GM12878 (cell line): ENCODE measurements at places on chromosomes 5 and 9.

DNA sequence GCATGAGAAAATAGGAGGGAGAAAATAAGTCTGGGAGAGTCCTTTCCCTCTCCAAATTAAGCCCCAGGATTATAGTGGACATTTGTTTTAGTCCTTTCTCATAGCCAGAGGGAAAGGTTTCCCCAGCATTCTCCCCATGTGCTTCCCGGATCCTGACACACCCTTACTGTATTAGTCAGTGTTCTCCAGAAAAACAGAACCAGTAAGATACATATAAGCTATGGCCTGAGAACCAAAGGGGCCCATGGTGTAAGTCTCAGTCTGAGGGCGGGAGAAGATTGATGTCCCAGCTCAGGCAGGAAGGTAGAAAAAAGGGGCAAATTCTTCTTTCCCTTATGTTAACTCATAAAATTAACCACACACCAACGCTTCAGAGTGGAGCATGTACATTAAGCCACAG is 25.6 kb upstream of the SPATA31D4 start:
- DNase-seq: no peak

DNA sequence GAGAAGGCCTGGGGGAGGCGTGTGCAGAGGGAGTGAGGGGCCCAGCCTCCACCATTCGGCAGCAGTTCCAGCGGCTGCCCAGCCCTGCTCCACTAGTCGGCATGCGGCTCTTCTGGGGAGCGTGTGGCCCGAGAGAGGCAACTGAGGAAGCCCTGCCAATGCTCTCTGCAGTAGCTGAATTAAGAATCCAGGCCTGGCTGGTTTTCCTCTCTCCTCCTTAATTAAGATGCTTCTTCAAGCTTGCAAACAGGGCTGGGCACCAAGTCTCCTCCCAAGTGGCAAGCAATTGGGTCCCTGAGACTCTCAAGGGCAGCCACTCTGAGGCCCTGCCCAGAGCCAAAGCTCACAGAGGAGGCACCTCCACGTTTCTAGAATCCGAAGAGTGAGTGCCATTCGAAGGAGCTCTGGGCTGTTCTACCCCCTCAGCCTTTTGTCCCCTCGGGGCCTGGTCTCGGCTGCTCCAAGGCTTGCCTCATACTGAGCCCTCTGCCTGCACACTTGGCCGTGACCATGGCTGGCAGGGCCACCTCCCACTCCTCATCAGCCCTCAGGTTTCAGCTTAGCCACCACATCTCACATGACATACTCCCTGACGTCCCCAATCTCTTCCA is 75.4 kb upstream of the LRRTM2 start:
- DNase-seq: no peak

GRCh38 chr5:63128018-63128417 is 549.4 kb downstream of the LRRC70 start:
- no peak for DNase-seq

GRCh38 chr5:176500511-176500910 is 36.7 kb downstream of the RNF44 start:
- DNase-seq: no peak

DNA sequence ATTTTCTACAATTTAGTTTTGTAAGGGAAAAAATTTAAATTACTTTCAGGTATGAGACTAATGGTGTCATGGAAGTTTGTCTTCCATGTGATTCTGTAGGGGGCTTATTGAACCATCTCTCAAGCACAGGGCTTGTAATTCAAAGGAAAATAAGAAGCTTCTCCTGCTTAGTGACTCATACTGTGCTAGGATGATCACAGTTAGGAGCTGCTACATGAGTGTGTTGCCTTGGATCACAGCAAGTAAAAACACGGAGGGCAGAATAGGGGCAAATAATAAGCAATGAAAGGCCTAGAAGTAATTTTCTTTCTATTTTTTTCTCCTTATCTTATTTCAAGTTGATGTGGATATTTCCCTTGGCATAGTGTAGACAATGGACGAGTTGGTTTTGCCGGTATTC is 28.9 kb downstream of the TMEM167A start:
- DNase-seq: no peak

DNA sequence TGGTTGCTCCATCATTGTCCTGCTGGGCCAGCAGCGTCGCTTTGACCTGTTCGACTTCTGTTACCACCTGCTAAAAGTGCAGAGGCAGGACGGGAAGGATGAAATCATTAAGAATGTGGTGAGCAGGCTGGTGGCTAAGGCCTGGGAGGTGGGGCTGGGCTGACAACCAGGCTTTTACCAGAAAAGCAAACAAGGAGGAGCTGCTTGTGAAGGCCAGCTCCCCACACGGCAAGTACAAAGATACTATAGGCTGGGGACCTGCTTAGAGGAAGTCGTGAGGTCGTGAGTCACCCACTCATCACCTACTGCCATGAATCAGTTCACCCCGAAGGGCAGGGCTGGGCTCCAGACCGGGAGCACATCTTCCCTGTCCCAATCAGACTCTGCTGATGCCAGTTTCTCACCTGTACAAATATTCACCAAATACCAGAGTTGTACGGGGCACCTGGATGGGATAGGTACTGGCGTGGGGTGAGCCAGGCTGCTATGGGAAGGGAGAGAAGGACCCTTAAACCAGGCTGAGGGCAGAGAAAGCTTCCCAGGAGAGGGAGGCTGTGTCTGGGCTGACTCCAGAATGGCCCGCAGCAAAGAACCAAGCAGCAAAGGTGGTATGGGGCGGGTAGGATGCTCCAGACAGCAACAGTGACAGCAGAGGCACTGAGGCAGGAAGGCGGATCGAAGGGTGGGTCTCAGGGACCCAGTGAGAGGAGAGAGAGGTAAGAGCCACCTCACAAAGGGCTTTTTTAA is 69.3 kb upstream of the NIPAL4 start:
- no peak for DNase-seq

DNA sequence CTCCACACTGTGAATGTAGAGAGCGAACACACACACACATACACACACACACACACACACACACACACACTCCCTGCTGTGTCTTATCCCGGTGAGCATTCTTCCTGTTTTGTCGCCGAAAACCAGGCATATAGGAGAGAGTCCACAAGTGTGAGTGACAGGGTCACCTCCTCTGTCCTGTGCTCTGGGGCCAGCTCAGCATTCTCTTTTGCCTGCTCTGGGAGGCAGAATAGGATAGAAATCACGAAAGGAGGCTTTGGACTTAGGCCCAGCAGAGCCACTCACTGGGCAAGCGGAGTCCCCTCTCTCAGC is 3.0 kb downstream of the LAMC3 start:
- no peak for DNase-seq

GRCh38 chr9:23849379-23850035 is 23.5 kb upstream of the ELAVL2 start:
- no peak for DNase-seq

- DNase-seq: no peak
Observed at GRCh38 chr5:127186657-127187056, 103.9 kb upstream of the MEGF10 start.
